ENCODE measurements at places on chromosomes 2 and 18. TPM values are rescaled to one million over a fixed set of nuclear protein-coding genes. Genes with fewer than 3 reads are reported as not detected.

DNA sequence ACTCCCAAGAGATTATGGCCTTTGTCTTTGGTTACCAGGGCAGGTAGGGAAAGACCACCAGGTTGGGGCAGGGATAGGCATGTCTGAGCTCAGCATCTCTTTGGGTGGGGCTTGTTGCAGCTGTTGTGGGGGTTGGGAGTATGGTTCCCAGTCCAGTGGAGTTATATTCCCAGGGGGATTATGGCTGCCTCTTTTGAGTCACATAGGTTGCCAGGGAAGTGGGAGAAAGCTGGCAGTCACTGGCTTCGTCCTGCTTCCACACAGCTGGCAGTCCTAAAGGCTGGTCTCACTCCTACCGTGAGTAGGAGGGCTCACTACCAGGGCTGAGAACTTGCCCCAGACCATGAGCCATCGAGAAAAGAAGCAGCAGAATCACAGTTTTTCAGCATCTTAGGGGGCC lies 79.1 kb downstream of the LYPD6 start:
- no peak overlapping the region for H3K27ac ChIP-seq
- no peaks in the 10 kb centered on the region for H3K4me1 ChIP-seq
- no peaks in the 10 kb centered on the region for H3K27me3 ChIP-seq
- no peak for DNase-seq
- H3K36me3 ChIP-seq = no peaks in the 10 kb centered on the region

- H3K27ac ChIP-seq = no peak overlapping the region
- H3K4me1 ChIP-seq = peaks cover 13% of the 10 kb centered on the region
- no peak for DNase-seq
- H3K4me3 ChIP-seq = no peak overlapping the region
Observed at GRCh38 chr2:84301717-84302116, 157.4 kb downstream of the SUCLG1 start.

- H3K4me3 ChIP-seq = no peak overlapping the region
- no peaks in the 10 kb centered on the region for H3K36me3 ChIP-seq
- H3K4me1 ChIP-seq = peaks cover 10% of the 10 kb centered on the region
Observed at GRCh38 chr2:232993231-232993821, 19.7 kb downstream of the NGEF start.

The TACR1 gene
- total RNA-seq = not detected

DNA sequence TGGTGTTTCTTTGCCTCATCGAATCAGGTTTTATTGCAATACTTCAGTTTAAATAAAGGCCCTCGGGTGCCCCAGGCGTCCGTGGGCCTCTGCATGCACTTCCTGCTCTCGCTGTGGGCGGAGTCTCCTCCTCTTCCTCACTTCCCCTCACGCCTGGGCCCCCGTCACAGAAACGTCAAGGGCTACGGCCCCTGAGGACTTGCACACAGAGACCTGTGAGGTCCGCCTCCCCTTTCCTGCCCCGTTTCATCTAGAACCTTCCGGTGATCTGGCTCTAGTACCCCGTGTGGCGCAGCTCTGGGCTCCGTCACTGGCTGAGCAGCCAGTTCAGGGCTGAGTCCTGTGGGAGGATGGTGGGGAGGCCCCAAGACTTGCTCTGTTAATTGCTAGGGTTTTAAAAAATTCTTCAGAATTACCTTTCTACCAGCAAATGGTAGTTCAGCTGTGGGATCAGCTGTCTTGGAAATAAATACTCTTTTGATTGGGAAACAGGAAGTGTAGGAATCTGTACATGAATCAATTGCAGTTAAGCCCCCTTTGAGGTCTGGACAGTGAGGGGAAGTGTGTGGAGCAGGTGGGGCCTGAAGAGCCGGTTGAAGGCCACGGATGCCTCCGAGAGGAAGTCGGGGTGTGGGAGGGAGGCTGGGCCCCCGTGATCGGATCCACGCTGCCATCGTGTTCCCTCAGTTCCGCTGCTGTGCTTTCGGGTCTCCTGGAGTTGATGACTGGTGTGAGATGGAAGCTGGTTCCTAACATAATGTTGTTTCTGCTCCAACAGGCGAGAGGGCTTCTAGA lies 10.2 kb downstream of the NFATC1 start:
- peaks cover 11% of the 10 kb centered on the region for H3K4me1 ChIP-seq
- no peak for DNase-seq
- H3K27me3 ChIP-seq = no peaks in the 10 kb centered on the region
- H3K27ac ChIP-seq = no peak overlapping the region
- no peak overlapping the region for H3K4me3 ChIP-seq
- no peaks in the 10 kb centered on the region for H3K36me3 ChIP-seq

All from HCT116 (cell line).